Activated CD4-positive, CD25-positive, alpha-beta regulatory T cell treated with anti-CD3 and anti-CD28 coated beads, Interleukin-2, amount 50 U/mL, for 16 hours (primary cell): ENCODE measurements at places on chromosomes 1 and 21.

DNA sequence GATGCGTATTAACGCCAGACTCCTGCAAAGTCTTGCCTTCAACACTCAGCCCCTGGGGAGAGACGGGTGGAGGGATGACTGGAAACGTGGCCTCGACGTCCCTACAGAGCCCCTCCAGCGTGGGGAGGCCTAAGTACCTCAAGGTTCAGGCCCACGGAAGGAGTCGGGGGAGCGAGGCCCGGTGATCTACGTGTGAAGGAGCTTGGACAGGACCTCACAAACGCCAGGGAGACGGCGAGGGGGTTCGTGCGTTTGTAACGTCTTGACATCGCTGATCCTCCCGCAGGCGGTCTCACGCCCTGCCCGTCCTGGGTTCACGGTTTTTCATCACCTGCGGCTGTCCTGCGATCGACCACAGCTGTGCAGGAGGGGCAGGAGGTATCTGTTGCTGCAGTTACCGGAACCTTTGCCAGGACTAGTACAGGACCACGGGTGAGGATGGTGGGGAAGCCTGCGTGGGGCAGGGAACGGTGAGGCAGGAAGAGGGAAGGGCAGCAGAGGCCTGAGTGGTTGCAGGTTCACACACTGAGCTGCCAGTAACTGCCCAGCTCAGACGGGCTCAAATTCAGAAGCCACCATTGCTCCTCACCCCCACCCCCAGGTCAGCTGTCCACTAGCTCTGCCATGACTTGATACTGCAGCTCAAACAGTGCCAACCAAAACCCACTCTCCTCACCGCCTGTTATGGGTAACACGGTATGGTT is 889 bp upstream of the CCNL2 start:
- DNase-seq, result no peak

DNA sequence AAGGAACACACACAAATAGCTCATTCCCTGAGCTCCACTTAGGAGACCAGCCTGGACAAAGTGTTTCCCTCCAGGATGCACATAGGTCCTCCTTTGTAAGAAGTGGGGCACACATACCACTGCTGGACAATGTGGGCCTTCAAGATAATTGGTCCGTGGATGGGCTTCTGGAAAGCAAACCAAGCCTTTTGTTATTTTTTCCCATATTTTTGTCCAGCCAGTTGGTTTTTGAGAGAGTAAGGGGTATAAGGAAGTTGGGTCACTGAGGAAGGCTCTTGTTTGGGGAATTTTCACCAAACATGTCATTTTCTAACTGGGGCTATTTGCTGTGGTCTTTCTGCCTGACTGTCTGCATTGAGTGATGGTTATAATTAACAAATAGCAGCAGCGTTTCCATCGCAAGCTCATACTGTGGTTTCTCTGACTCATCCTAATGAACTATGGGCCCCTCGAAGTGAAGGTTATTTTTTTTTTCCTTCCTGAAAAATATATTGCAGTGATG is 306.3 kb upstream of the DUSP10 start:
- DNase-seq, result no peak

DNA sequence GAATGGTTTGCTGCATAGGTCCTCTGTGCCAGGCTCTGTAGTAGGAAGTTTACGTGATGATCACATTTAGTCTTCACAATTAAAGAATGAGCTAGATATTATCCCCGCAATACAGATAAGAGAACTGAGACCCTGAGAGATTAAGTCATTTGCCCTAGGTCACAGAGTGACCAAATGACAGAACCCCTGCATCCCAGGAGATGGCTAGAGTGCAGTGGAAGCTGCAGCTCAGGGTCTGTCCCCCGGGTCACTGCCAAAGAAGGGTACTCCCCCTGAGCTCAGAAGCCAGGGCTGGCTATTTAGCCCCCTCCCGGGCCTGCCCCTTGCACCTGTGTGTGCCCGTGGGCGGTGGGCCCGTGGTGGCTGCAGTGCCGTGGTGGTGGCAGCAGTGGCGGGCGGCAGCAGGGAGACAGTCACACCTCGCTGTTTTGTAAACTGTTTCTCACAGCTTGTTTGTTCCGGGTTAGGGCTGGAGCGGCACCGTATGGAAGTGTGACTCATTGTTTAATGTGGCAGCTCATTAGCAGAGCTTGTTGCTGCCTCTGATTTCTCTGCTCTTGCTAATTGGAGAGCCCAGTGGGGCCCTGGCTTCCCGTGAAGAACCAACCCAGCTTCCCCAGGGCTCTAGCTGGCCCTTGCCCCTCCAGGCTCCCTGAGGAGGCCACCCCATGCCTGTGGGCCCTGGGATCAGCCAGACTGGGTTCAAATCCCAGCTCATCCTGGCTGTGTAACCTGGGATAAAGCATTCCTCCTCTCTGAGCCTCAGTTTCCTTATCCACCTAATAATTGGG is 19.3 kb upstream of the FOXO6 start:
- no peak for DNase-seq

DNA sequence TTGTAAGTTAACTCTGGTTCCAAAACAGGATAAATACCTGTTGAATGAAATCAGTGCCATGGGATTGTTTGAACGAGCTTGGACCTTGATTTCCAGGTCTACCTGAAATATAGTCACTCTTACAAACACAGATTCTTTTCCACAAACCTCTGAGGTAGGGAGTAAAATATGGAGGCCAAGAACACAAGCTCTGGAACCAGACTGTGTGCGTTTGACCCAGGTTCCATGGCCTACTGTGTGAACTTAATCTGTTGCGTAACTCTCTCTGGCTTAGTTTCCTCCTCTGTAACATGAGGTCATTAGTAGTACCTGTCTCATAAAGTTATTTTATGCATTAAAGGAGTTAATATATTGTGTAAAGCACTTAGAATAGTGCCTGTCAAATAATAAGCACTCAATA is 25.1 kb downstream of the DENND2D start:
- DNase-seq, result no peak

DNA sequence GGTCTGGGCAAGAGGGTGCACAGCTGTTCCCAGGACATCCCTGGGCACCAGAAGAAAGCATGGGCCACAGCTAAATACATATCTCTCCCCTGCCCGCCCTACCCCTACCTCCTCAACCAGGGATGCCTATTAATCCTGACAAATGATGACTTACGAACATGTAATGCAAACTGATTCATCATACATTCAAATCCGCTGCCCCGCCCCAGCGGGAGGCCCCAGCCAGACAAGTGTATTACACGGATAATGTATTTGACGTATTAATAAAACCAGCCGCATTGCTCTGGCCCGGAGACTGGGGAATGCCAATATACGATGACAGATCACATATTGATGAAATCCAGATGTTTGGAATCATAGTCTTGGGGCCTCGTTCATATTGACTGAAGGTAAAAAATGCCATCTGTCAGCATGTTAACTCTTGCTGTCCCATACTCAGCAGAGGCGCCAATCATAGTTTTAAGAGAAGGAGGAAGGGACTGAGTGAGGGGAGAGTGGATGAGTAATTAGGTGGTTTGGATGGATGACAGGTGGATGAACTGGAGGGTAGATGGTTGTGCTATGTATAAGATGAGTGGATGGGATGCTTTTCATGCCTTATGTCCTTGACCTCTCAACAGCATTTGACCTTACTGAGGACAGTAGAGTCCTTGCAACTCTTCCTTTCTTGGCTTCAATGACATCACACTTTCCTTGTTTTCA is 68.2 kb downstream of the TMEM53 start:
- no peak for DNase-seq

GRCh38 chr1:21693732-21694131 is 24.6 kb upstream of the RAP1GAP start:
- DNase-seq, result no peak

DNA sequence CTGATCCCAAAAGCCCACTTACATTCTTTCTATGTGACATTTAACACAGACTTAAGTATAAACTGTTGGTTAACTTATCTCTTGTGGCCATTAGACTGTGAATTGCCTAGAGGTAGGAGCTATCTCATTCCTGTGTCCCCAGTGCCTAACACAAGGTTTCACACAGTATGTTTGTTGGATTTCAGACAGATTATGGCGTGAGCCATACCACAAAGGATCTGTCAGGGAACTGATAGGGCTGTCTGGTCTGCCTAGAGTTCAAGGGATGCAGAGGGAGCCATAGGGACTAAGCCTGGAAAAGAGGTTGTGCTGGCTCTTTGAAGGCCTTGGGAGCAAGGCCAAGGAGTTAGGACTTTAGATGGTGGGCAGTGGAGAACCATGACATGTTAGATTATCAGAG is 40.0 kb downstream of the MEF2D start:
- no peak for DNase-seq

DNA sequence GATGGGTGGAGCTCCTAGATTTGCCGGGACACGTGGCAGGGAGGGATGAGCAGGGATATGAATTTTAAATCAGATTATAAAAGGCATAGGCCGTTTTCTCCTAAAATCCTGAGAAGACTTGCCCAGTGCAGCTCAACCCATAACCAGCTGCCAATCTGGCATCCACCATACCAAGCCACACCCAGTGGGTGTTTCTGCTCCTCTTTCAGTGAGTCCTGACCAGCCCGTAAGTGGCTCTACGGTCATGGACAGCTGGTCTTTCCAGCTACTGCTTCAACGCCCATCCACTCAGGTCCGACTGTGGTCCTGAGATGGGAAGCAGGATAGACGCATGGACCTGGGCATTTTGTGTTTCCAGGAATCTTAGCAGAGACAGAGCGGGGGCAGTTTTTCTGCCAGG is 107.2 kb downstream of the LAMC2 start:
- no peak for DNase-seq

DNA sequence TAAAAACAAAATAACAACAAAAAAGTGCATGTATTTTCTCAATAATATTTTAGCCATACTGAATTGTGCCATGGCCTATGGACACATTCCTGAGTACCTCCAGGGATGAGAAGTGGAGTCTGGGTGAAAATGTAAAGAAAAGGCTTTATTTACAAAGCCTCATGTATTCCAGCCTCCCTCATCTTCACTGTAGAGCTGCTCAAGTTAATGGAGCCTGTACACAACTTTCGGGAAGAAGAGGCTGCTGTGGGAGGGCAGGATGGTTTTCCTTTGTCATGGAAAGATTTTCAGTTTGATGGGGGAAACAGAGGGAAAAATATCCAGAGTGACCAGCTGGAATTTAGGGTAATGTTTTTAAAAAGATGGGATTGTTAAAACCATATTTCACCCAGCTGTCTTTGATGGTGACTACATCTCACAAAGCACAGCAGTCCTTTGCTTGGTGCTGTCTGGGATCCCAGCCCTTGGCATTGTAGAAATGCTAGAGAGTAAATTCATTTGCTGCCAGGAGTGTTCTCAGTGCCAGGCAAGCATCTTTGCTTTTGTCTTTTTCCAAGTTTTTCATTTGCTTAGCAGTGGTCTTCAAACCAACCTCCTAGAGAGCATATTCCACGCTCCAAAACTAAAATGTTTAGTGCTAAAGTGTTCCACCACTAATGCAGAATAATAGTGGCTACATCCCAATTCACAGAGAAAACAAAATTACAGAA is 54.9 kb downstream of the DPT start:
- DNase-seq, result no peak

- DNase-seq, result no peak
These were observed 43.2 kb downstream of the GDAP2 start for GRCh38 chr1:117886101-117886795.

DNA sequence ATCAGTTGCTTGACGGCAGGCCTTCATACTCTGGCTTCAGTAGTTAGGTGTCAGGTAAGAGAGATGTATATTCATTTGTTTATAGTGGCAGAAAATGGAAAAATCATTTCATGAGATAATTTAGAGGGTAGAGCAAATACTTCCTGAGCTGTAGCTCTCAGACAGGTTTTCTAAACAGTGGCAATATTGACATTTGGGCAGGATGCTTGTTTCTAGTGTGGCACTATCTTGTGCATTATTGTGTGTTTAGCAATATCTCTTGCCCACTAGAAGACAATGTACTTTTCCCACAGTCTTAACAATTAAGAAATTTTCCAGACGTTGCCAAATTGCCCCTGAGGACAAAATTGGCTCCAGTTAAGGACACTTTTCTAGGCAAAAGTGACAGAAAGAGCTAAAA is 1143.1 kb downstream of the PLA2G4A start:
- DNase-seq, result no peak

GRCh38 chr1:55555956-55556725 is 341.0 kb upstream of the USP24 start:
- no peak for DNase-seq

DNA sequence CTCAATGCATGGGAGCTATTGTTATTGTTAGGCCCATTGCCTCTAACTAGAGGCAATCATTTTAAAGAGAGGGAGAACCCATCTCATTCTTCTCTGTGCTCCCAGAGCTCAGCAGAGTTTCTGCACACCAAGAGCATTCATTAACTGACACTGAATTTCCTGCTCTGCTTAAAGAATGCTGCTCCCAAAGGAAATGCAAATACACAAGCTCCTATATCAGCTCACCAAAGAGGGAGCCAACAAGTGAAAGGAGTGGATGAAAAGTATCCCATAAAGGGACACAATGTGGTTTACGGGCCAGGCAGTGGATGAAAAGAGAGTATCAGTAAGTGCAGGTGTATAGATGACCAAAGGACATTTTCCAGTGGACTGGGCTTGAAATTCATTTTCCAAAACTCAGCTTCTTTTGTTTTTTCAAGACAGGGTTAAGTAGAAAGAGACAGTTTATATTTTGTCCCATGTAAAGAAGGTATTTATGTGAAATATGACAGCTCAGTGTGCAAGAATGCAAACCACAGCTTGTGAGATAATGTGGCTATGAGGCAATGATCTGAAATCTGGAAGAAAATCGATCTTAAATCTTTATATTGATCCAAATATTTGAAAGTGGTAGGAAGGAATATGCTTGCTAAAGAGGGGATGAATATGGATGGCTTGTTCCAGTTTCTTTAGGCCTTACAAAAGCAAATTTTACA is 207.7 kb upstream of the CAMK1G start:
- DNase-seq, result no peak

DNA sequence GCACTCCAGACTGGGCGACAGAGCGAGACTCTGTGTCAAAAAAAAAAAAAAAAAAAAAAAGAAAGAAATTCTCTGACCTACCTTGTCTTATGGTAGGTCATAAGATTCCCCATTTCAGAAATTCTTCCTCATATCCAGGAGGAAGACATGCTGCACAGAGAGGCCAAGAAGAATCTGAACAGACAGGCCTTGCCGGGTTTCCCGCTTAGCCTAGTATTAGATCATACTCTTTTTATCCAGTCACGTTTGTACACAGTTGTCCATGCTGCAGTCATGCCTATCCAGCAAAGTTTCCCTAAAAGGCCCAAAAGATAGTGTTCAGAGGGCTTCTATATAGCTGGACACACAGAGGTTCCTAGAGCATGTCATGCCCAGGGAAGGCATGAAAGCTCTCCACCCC is 93.6 kb upstream of the CHODL start:
- DNase-seq, result no peak

DNA sequence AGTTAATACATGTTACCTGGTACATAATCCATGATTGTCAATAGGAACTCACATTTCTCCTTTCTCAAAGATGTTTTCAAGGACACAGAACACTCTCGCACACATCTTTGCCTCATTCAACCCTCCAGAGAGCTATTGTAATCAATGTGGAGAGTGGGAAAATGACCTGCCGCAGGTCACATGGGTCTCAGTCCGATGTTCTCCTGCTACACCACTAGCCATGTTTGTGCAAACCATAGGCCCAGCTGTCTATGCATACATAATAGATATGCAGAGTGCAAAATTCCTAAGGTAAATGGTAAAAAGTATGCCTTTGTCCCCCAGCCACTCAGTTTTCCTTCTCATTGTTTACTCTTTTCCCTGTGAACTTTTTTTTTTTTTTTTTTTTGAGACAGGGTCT is 89.2 kb downstream of the ADSS2 start:
- no peak for DNase-seq

- DNase-seq, result no peak
These were observed 41.4 kb downstream of the HMGB4 start for GRCh38 chr1:33905241-33905640.
